ENCODE measurements at places on chromosomes 4 and X.

DNA sequence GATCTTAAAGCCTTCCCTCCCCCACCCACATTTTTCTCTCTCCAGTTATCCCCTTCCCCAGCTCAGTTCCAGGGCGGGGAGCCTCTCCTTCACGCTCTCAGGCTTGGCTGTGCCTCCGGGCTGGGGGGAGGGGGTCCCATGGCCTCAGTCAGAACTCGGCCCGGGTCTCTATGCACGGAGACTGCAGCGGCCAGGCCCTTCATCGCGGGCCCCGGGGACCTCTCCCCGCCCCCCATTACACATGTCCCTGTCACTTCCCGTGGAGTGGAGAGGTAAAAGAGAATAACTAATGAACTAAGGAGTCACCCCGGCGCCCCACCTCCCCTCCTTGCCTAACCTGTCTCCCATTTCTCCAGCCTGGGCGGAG lies 838 bp upstream of the PRICKLE3 start:
- DNase-seq, result no peak

DNA sequence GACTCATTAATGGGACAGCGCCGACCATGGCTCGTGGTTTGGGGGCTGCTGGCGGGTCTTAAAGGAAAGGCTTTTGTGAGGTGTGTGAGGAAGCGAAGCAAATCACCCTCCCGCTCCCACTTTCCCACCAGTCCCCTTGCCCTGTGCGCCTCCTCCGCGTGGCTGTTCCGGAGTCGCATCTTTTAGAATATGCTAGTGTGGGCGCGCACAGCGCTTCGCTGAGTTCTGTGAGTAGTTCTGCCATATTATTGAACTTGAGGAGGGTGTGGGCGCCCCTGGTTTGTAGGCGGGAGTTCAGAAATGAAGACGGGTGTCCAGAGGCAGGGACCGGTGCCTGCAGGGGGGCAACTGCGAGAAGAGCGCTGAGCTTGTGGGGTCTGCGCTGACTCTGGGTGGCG lies 49.1 kb downstream of the ZNF141 start:
- no peak for DNase-seq

DNA sequence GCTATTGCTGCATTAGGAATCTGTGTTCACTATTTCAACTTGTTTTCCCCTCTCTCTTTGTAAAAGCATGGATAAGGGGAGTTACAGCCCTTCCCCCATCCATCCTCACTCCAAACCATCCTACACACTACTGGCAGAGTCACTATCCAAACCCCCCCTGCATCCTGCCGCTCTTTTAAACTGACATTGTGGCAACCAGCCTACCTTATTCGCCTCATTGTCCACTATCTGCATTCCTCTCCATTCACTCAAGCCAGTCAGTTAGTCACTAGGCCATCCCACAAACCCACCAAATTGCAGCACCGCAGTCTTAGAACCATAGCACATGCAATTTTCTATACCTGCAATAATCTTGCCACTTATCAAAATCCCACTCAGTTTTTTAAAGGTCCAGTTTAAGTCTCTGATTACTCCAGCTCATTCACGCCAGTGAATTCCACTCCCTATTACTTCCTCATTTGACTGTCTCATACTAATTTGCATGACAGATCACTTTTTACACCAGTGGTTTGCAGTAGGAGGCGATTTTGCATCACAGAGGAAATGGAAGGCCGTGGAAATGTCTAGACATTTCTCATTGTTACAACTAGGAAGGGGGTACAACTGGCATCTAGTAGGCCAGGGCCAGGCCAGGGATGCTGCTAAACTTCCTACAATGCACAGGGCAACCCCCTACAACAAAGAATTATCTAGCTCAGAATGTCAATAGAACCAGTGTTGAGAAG lies 181.8 kb downstream of the HS6ST2 start:
- DNase-seq, result no peak

- DNase-seq, result no peak
Measured at GRCh38 chrX:15663439-15663838, 1.2 kb downstream of the CLTRN start.

DNA sequence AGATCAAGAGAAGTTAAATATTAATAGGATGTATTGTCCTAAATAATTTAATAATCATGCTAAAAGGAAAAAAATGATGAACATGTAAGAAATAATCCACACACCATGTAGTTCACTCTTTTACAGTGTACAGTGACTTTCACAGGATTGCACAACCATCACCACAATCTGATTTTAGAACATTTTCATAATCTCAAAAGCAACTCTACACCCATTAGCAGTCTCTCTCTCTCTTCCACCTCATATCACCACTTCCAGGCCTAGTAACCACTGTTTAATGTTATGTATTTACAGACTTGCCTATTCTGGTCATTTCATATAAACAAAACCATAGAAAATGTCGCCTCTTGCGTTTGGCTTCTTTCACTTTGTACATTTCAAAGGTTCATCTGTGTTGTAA lies 153.4 kb downstream of the FSTL5 start:
- DNase-seq, result no peak

DNA sequence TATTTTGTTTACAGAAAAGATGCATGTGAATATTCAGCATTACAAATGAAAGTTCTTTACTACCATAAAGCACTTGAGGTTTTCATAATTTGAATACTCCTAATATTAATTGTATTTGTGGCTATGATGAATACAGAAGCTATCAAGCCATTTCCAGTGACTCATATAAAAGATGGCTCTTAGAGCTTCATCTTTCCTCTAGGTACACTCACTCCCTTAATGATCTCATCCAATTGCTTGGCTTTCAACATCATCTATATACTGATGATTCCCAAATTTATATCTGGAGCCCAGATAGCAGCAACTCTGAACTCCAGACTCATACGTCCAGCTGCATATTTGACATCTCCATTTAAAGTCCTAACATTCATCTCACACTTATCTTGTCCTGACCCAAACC lies 183.4 kb upstream of the FAM241A start:
- DNase-seq, result no peak

DNA sequence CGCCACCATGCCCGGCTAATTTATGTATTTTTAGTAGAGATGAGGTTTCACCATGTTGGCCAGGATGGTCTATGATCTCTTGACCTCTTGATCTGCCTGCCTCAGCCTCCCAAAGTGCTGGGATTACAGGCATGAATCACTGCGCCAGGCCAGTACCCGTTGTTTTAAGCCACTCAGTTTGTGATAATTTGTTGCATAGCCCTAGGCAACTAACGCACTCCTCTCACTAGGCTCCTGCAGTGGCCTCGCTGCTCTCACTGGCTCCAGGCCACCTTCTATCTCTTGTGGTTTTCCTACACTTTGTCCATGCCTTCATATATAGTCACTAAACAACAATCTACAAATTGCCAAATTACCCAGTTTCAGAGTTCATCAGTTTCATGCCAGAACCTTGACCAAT lies 58.1 kb downstream of the DCHS2 start:
- no peak for DNase-seq

Measured in activated CD4-positive, CD25-positive, alpha-beta regulatory T cell (primary cell).